AG08395 (cell line): ENCODE measurements at places on chromosomes 7 and 10.

- no peak for DNase-seq
Measured at GRCh38 chr10:34154383-34154900, 660.7 kb downstream of the PARD3 start.

- peak; percentile 62 for DNase-seq
Measured at GRCh38 chr10:132397036-132397541, at the start of gene PWWP2B. Gene PWWP2B, plus strand, starts transcription at chr10:132397200. Its CDS starts 27 bp downstream, at chr10:132397227.

DNA sequence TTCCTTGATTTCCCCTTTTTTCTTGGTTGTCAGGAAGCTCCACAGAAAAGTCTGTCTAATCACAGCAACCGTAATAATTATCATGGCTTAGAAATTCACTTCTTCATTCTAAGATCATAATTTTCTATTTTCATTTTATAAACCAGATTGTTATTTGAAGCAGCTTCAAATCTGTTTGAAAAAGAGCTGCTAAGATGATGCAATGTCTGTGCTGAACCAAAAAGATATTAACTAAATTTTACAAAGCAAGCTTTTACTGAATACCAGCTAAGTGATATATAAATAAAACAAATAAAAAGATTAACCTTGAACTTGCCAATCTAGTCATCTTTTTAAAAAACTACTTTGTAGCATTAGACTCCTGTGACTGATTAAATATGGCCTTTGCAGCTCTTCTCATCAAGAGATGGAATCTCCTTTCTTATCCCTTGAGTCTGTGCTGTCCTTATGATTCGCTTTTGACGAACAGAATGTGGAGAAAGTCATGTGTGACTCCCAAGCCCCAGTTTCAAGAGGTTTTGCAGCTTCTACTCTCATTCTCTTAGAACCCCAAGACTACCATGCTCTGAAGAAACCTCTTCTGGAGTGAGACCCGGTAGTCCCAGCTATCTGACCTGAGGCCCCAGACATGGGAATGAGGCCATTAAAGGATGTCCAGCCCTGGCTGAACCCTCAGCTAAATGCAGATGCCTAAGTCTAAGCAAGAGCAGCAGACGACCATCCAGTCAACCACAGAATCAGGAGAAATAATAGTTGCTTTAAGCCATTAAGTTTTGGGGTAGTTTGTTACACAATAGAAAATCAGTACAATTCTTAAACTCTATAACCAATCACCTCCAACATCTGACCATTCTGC is 14.4 kb downstream of the NAMPT start:
- no peak for DNase-seq

DNA sequence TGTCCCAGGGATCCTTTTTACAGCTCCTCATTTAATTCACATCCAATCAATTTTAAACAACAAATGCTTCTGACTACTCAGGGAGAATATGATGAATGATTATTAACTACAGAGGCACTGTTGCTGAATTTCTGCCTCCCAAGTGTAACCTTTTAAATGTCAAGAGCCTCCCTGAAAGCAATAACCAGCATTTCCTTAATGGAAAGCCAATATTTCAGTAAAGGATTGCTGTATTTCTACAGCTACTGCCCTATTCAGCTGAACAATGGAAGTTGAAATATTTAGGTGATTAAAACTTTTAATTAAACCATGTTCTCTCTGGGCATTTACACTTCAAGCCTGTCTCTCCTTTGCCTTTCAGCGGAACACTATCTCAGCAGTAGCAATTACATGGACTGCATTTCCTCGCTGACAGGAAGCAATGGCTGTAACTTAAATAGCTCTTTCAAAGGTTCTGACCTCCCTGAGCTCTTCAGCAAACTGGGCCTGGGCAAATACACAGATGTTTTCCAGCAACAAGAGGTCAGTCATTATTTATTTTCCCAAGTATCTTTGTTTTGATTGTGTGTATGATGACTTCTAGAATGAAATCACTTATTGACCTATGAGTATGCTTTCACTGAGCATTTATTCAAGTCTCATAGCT is 304.7 kb downstream of the BICC1 start:
- no peak for DNase-seq

- DNase-seq: no peak
Measured at GRCh38 chr7:8277394-8277982, 15.5 kb upstream of the ICA1 start.

DNA sequence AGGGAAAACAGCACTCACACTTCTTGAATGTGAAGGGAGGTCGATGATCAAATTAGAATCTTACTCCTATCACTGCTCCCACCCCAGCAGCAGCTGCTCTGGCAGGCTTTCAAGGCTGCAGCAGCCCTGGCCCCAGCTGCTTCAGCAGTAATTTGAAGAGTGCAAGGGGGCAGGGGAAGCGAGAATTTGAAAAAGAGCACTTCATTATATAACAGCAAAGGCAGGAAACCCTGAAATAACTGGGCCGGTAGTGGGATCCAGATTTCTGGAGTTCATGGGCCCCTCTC is 44.9 kb downstream of the MYPN start:
- peak; percentile 33 for DNase-seq

DNA sequence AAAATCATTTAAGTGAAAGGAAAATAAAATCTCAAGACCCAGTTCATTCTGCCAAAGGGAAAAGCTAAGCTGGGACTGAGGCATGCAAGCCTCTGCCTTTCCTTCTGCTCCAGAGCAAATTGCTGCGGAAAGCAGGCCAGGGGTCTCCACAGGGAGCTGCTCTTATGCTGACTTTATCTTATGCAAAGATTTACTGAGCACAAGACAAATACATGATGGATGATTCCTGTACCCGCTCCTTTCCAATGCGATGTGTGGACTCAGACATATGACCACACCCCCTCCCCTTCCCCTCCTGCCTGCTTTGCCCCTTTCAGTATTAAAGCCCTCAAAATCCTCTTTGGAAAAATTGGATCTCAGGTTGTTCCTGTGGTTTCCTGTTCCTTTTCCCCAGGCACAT is 74.2 kb upstream of the INSIG1 start:
- DNase-seq: no peak

DNA sequence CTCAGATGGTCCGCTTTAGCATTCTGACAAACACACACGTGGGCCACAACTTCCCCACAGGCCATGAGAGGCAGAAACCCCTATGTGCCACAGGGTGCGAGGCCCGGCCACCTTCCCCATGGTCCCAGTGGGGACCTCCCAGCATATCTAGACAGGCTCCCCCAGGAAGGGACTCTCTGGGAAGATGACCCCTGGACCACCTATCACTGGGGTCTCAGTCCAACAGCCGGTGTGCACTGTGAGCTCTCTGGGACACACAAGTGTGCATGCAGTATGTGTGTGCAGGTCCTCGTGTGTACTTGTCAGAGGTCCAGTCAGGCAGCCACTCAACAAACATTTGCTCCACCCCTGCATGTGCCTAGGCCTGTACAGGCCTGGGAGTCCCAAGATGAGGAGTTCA is 18.7 kb downstream of the GRID1 start:
- DNase-seq: no peak

DNA sequence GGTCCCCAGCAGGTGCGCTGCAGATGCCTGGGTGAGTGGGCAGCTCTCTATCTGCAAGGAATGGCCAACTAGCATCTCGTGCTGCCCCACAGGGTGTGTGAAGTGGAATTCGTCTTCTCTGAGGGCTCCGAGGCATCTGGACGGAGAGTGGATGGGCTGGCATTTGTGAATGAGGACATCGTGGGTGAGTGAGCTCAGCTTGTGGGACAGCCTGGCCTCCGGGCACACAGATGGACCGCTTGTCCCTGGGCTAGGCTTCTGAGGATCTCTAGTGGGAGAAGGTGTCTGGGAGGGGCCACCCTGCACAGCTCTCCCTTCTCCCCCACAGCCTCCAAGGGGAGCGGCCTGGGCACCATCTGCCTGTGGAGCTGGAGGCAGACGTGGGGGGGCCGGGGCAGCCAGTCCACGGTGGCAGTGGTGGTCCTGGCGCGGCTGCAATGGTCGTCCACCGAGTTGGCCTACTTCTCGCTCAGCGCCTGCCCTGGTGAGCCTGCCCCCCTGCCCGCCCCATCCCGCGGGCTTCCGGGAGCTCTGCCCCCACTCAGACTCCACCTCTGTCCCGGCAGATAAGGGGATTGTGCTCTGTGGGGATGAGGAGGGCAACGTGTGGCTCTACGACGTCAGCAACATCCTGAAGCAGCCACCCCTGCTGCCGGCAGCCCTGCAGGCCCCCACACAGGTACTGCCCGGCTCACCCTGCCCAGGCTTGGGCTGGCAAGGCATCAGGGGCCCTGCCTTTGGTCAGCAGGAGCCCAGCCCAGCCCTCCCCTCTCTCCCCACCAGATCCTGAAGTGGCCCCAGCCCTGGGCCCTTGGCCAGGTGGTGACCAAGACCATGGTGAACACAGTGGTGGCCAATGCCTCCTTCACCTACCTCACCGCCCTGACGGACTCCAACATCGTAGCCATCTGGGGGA is 6.3 kb downstream of the POLR2J start:
- no peak for DNase-seq

DNA sequence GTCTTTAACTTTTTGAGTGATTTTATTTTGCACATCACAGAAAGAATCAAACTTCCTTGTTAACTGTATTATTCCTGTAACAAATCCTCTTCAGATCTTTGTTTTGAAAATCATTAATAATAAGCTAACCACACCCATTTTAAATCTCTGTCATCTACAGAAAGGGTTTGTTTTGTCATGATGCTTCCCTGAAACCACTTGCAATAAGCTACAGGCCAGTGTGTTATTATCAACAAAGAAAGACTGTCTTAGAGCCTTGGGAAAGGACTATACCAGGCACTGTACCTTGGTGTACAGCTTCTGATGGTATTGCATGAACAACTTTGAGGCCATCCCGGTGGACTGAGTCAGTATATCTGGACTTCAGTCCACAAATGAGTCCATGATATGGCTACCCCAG is 145.3 kb upstream of the FAM3C start:
- DNase-seq: no peak

DNA sequence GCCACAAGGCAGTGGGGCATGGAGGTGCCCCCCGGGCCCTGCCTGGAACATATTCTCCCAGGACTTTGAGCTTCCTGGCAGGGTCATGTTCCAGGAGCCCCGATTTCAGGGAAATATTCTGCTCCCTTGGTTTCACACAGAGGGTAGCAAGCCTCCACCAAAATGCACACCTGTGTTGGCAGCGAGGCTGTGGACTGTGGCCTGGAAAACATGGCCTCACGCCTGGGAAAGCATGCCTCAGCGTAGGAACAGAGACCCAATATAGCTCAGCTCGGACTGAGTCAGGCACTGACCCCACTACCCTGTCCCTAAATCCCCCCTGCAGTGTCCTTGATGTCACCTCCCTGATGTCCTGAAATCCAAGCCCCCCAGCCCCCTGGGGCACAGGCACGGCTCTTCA is 92.0 kb downstream of the KCNMA1 start:
- DNase-seq: no peak

- no peak for DNase-seq
Measured at GRCh38 chr7:98213888-98214810, 2.9 kb downstream of the BHLHA15 start.

- no peak for DNase-seq
Measured at GRCh38 chr7:120028636-120029035, 244.3 kb upstream of the KCND2 start.

- DNase-seq: peak; percentile 79
Measured at GRCh38 chr7:25098096-25099046, 26.7 kb downstream of the CYCS start.

GRCh38 chr7:39613577-39613976 is 9.8 kb upstream of the RALA start:
- no peak for DNase-seq

DNA sequence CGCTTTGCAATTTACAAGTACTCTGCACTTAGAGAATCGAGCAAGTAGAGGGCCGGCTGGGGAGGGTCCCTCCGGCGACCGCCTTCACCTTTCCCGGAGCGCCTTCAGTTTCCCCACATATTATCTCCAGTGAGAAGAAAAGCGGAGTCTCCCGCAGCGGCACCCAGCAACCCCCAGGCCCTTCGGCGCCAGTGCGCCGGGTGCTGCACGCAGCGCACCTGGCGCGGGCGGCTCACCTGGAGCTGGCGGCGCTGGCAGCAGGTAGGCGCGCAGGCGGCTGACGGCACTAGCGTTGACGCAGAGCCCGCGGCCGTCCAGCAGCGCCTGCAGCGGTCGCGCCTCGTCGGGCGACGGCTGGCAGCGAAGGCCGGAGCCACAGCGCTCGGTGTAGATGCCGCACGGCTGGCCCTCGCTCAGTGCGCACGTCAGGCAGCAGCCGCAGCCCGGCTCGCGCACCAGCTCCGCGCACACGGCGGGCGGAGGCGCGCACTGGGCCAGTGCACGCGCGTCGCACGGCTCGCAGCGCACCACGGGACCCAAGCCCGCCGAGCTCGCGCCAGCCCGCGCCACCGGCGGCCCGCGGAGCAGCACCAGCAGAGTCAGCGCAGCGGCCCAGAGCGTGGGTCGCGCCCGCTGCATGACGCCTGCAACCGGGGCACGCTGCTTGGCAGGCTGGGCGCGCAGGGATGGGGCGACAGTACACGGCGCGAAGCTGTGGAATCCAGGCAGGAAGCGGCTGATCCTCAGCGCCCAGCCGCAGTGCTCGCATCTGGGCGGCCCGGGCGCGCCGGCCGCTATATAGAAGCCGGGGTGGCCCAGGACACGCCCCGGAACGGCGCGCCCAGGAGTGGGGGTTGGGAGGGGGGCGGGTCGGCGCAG is at the start of gene IGFBP3:
Gene IGFBP3 (minus strand): TSS at position 771 of the 879 bp plus-strand sequence. CDS start 132 bp downstream, at position 639.
- DNase-seq: peak; percentile 79

- DNase-seq: no peak
Measured at GRCh38 chr10:30529373-30529998, 95.5 kb downstream of the MAP3K8 start.

DNA sequence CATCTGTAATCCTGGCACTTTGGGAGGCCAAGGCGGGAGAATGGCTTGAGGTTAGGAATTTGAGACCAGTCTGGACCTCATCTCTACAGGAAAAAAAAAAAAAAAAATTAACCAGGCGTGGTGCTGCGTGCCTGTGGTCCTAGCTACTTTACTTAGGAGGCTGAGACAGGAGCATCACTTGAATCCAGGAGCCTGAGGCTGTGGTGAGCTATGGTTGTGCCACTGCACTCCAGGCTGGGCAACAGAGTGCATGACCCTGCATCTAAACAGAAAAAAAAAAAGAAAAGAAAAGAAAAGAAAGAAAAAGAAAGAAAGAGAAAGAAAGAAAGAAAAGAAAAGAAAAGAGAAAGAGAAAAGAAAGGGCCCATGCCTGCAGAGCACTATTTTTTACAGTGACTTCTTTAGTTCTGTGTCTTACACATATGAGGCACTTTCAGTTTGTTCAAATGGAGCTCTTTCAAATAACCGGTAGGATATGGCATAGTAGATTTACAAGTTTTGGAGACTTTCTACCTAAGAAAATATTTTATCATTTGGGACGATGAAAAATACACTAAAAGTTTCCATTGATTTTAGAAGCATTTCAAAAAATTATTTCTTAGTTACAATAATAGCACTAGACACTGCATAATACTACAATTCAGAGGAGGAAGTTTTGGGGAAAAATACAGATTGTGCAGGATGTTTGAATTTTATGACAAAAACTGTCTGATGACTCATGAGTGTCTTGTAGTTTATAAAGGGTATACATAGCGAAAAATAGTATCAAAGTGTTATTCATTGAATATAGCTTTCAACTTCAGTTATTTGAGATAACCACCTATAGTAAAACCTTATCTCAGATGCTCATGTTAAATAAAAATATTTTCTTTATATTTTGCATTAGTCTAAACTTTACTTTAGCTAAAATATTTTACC is 75.9 kb downstream of the MDFIC start:
- DNase-seq: no peak

GRCh38 chr7:45184326-45185027 is 26.9 kb downstream of the RAMP3 start:
- DNase-seq: no peak

- no peak for DNase-seq
Measured at GRCh38 chr7:137040745-137041144, 172.3 kb downstream of the CHRM2 start.
